WTC11 (cell line): ENCODE measurements at places on chromosomes 12 and 14. TPM values are rescaled to one million over a fixed set of nuclear protein-coding genes. Genes with fewer than 3 reads are reported as not detected.

Gene NR4A1
- 19.2 to 26.9 TPM (median 22.0 TPM) in 3 replicates for total RNA-seq

DNA sequence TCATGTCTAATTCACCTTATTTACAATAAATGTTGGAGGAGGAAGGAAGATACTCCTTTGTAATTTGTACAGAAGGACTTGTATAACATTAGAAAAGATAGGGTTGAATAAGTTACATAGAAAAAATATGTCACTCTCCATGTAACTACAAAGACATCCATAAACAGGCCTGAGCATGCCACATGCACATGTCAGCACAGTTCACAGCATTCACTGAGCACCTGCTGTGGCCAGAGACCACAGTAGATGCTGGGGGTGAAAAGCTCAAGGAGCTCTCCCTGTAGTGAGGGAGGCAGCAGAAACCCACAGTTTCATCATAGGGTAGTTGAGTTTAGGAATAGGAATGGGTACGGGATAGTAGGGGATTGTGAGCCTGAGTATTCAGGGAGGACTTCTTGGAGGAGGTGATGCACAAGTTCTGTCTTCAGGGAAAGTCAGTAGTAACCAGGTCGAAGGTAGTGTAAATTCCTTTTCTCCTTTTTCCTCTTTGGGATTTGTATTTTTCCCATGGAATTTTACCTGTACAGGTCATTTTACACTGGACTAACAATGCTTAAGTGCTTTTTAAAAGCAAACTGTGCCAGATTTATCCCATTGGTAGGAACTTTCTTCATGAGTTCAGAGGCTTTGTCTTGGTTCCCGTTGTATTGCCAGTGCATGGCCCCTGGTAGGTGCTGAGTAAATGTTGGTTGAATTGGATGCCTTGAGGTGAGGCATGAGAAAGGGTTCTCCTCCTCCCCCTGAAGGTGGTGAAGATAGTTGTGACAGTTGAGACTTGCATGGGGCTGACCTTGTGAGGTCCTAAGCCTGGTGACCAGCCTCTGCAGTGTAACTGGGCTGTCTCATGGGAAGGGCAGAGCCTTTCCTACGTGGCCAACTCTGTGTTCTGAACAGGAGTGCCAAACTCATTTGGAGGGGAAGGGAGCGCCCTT lies 20.2 kb downstream of the PRKCH start:
- no peak for DNase-seq

GRCh38 chr12:101044512-101045059 lies 165.5 kb downstream of the SLC5A8 start:
- DNase-seq: no peak

Gene OTOGL
- 0.39 to 0.62 TPM (median 0.55 TPM) in 3 replicates for total RNA-seq

Gene DBX2
- total RNA-seq: 0.27 to 0.35 TPM (median 0.27 TPM) in 3 replicates

Gene ZDHHC22
- total RNA-seq: 38.6 to 47.7 TPM (median 39.3 TPM) in 3 replicates

Gene LACRT
- not detected in 3 replicates for total RNA-seq

Gene ENDOU
- not detected in 3 replicates for total RNA-seq

Gene CPM
- 0.55 to 0.96 TPM (median 0.66 TPM) in 3 replicates for total RNA-seq

GRCh38 chr14:92998946-92999345 lies 76.0 kb downstream of the CHGA start:
- DNase-seq: no peak

GRCh38 chr12:89020689-89021088 lies 331.6 kb downstream of the DUSP6 start:
- DNase-seq: no peak

Gene KCNH3
- 0.27 to 0.44 TPM (median 0.44 TPM) in 3 replicates for total RNA-seq

Gene NKX2-1
- 0.16 to 0.18 TPM in 2 of 3 replicates, not detected in the other for total RNA-seq

Gene GLT1D1
- total RNA-seq: 1.4 to 1.5 TPM (median 1.5 TPM) in 3 replicates

GRCh38 chr12:132391326-132392041 lies 62.1 kb upstream of the GALNT9 start:
- DNase-seq: no peak

Gene FOXM1
- total RNA-seq: 99.6 to 118 TPM (median 100 TPM) in 3 replicates

DNA sequence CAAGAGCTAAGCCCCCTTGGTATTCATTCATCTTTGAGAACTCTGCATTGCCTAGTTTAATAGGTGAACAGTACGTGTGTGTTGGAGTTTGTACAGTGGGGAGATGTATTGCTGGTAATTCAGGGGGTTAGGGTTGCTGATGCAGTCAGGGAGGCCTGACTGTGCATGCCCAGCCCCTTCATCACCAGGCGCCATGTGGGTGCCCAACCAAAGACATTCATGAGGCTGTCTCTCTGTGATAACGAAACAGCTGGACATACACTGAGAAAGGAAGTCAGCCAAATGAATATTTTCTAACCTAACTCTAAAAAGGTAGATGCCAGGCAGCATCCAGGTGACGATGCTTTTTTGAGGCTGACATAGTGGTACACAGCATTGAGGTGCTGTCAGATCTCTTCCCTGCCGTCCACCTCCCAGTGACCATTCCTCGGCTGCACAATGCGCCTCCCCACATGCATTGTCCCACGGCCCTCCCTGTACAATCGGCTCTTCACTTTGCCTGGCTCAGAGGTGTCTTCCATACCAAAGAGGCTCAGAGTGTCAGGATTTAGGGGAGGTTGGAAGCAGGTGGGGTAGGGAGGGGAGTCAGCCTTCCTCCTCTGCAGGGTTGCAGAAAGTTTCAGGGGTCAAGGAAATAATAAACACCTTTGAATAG lies 19.0 kb downstream of the EML1 start:
- DNase-seq: no peak

Gene TBC1D30
- total RNA-seq: 2.0 to 3.6 TPM (median 2.3 TPM) in 3 replicates
